ENCODE measurements at places on chromosomes 7 and 10.

DNA sequence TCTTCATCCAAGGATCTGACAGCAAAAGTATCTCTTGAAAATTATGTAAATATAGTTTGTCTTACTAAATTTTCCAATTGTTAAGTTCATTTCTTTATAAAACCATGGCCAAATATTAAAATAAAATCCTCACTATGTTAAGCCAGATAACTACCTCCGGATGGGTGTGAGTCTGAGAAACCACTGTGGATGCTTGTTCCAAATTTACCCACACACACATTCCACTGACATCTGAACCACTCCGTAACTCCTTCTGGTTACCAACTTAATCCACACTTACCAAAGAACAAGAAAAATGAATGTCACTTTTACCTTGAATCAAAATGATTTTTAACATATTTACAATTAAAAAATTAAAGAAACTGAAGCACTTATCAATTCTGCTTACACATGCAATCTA, 19.7 kb downstream of the CYTH3 start:
- DNase-seq, result no peak

- no peak for DNase-seq
Measured at GRCh38 chr7:104958371-104958865, 55.6 kb upstream of the KMT2E start.

GRCh38 chr10:114915294-114915693, 22.7 kb upstream of the TRUB1 start:
- no peak for DNase-seq

DNA sequence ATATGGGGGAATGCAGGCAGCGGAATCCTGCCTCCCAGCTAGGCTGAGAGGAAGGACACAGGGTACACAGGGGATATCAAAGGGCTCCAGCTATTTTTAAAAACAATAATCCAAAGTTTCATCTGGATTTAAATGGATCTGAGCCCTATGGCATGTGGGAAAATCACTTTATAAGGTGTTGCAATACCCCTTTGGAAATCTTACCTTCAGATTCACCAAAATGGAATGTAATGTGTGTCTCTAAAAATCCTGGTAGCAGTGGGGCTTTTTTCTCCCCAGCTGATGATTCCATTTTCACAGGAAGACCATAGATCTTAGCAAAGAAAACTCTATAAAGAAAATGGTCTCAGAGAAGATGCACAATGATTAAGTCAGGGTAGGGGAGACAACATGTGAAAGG, 722.2 kb downstream of the PARD3 start:
- DNase-seq, result no peak

DNA sequence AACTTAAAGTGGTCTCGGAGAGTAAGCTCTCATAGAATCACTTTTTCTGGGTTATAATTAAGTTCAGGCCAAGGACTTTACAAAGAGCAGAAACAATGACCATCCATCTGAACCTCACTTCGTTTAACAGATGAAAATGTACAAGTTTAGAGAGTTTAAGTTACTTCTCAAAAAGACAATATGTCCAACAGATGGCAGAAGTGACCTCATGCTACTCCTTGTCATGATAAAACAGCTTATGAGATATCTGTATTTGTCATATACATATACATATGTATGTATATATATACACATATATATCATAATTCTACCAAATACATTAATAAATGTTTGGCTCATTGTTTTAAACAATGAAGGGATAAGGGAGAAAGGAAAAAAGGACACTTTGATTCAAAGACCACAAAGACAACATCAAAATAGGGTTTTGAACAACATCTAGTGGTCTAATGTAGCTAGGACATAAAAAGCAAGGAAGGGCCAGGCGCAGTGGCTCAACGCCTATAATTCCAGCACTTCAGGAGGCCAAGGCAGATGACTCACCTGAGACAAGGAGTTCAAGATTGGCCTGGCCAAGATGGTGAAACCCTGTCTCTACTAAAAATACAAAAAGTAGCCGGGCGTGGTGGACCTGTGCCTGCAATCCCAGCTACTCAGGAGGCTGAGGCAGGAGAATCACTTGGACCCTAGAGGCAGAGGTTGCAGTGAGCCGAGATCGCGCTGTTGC, 17.8 kb downstream of the NAPEPLD start:
- DNase-seq, result no peak

DNA sequence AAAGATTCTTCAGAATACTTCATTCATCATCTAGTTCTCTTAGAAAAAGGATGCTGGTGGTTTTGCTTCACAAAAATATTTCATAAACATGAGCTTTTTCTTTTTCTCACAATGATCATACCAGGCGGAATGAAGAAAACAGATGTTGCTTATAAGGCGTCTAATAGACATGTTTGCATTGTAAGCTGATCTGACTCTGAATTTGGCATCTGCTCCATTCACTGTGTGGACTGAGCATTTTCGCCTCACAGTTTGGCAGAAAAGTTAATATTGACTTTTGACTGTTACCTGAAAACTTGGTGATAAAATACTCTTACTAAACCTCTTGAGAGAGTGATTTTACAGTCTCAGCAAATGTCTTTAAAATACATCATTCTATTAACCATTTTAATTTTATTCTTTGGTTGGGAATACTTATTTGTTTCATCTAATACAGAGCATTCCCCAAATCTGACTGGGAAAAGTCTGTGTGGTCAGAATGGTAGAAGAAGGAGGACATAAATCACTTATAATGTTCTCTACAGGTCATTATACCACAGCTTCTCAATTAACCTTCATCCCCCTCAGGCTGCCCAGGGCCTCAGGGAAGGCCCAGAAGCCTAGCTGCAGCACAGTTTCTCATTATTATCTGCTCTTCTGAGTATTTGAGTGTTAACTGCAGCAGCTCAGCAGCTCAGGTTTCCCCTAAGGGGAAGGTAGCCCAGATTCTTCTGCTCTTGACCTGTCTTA, 121.6 kb upstream of the KAT6B start:
- DNase-seq, result no peak

GRCh38 chr10:87771871-87772500, 46.0 kb downstream of the ATAD1 start:
- DNase-seq, result no peak

GRCh38 chr10:77791506-77791905, 135.0 kb downstream of the DLG5 start:
- DNase-seq, result no peak

DNA sequence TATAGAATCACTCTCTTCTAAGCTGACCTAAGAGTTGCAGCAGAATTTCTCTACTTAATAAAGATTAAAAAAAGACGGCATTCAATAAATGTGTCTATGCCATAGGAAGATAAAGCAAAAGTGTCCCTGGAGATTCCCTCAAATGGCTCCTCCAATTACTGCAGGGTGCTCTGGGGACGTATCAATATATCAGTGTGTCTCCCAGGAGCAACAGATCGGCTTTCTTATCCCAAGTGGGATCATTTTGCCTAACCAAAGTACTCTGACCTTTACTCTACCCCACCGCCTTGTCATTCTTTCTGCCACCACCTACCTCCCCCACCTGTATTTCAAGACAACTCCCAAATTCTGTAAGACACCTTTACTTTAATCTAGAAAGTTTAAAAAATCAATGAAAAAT, 202.0 kb upstream of the SEMA3C start:
- DNase-seq, result no peak

DNA sequence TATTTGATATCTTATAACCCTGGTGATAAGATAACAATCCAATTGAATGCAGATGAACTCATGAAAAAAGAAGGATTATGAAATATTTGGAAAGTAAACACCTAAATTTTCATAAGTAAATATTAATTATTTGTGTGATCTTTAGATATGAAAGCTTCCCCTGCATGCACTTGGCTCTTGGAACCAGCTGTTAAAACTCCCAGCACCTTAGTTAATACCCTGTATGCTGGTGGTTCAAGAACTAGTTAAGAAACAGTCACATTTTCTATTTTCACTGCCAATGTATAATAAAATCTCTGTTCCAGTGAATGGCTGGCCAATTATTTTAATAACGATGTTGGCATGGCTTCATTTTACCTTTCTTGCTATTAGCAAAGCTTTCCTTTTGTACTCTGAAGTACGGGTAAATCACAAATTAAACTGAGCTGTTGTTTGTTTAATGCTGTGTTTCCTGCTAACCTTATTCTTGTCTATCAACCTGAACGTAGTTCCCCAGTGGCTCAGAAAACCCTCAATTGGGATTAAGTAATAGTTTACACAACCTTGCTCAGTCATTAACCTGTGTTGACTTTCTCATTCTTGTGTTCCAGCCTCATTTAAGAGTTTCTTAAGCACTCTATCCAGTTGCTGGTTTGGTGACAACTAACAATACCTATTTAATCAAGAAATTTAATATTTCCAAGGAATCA, 38.9 kb downstream of the MET start:
- no peak for DNase-seq

DNA sequence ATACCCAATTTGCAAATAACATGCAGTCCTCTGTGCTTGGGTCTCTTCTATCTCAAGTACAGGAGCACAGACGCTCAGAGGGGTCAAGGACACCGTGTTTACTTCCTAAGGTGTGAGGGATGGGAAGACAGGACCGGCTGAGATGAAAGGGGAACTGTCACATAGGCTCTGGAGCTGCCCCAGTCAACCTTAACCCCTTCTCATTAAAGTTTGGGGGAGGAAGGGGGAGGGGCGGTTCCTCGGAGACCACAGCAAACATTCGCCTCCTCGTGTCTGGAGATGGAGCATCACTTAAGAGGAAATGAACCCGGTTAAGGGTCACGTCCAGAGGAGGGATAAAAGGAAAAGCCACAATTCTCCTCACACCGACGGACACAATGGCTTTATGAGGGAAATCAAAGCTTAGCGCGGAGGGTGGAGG, 1.1 kb downstream of the SH3PXD2A start:
- DNase-seq, result no peak

DNA sequence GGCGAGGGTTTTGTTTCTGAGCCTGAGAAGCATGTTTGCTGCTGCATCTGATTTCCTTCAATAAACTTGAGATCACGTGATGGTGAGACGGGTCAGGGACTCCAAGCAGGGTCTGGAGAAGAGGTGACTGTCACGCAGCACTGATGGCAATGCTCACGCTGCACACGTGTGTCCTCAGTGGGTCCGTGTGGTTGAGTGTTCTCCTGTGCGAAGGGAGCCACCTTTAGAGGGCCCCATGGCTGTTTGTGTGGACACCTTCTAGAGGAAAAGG, 100.4 kb downstream of the WDR37 start:
- DNase-seq, result no peak

- DNase-seq, result no peak
Measured at GRCh38 chr7:28362812-28363211, 49.5 kb upstream of the CREB5 start.

DNA sequence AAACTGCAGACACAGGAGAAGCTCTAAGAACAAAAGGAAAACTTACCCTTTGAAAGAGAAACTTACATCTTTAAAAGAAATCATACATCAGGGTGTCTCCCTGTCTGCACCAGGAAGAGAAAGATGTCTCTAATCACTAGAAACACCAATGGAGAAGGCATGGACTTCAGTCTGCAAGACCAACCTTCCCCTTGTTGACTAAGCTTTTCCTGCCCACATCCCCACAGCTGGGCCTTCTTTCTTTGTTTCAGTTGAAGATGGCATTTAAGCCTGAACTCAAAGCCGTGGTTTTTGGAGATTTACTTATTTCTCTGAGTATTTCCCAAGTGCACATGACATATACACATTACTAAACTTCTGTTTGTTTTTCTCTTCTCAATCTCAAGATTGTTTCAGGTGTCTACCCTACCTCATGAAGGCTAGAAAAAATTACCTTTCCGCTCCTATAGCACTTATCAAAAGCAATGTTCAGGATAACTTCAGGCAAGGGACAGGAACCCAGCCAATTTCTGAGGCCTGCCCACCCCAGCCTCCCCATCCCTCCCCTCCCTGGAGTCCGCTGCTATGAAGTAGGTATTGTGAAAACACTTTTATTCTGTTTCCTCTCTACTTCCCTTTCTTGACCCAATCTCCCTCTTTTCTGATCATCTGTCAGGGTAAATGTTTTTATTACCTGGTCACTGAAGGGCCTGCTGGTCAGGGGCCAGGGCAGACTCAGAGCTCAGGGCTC, 2.8 kb upstream of the SLC29A3 start:
- DNase-seq, result no peak

Data from central memory CD8-positive, alpha-beta T cell (primary cell).